ENCODE measurements at places on chromosomes 1 and 21.
A peak's percentile ranks its signal among the peaks of the same experiment; 100 is the strongest.

DNA sequence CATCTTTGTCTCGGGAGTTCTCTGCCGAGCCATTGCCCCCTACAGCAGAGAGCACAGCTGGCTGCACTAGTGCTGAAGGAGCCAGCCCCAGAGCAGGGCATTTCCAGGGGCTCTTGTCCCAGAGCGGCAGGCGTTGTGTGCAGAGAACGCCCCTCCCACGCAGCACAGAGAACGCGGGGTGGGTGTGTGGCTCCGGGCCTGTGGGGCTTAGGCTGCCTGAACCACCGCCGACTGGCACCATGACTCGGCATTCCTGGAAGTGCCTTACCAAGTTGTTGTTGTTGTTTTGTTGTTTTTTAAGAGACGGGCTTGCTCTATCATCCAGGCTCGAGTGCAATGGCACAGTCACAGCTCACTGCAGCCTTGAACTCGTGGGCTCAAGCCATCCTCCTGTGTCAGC, 15.8 kb upstream of the DIP2A start:
- H3K4me3 ChIP-seq = no peak overlapping the region
- peaks cover 51% of the 10 kb centered on the region for H3K36me3 ChIP-seq
- peaks cover 4% of the 10 kb centered on the region for H3K4me1 ChIP-seq
- H3K27ac ChIP-seq = no peak overlapping the region
- no peaks in the 10 kb centered on the region for H3K27me3 ChIP-seq

DNA sequence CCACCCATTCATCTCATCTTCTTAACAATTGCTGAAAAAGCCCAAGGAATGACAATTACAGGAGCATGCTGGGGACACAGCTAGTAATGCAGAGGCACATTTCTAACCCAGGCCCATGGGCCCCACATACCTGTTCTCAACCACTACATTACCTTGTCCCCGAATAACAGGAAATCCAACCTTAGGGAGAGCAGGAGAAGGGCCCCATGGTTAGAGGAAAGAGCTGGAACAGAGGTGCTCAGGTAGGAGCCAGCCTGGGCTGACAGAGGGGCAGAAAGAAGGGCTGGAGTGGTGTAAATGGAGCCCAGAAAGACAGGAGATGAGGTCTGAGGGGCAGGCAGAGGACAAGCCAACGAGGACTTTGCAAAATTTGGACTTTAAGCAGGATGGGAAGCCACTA, 11.4 kb upstream of the S100A8 start:
- DNase-seq = no peak
- no peak overlapping the region for H3K4me3 ChIP-seq
- no peaks in the 10 kb centered on the region for H3K36me3 ChIP-seq
- peaks cover 7% of the 10 kb centered on the region for H3K27me3 ChIP-seq
- H3K4me1 ChIP-seq = peaks cover 2% of the 10 kb centered on the region

- H3K36me3 ChIP-seq = peaks cover 30% of the 10 kb centered on the region
- no peaks in the 10 kb centered on the region for H3K27me3 ChIP-seq
- H3K4me1 ChIP-seq = peaks cover 2% of the 10 kb centered on the region
- H3K27ac ChIP-seq = no peak overlapping the region
- no peak for DNase-seq
Observed at GRCh38 chr1:160360227-160360695, 6.6 kb upstream of the NHLH1 start.

DNA sequence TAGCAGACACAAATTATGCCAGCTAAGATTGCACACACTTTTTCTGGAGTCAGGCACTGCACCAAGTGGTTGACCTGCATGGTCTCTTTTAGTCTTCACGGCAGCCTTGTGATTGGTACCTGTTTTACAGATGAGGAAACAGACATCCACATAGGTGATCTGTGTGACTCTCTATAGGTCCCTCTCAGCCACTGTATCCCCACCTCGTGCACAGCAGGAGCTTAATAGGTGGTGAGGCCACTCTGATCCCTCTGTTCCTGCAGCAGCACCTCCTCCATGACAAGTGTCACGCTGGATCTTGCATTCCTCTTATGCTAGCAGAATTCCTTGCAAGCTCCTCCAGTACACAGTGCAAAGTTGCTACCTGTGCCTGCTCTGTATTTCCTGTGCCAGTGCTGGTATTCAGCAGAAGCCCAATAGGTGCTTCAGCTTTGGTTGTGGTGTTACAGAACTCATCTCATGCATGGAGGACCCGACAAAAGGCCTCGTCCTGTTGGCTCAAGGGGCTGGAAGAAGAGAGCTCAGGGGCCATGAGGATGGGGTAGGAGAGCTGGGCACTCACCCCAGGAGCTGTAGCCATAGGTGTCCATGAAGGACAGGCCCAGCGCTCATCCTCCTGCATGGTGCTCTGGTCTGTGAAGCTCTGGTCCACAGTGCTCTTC, 546.7 kb downstream of the PTPRU start:
- H3K36me3 ChIP-seq = no peaks in the 10 kb centered on the region
- no peak for DNase-seq
- peaks cover 3% of the 10 kb centered on the region for H3K27me3 ChIP-seq
- H3K27ac ChIP-seq = no peak overlapping the region

DNA sequence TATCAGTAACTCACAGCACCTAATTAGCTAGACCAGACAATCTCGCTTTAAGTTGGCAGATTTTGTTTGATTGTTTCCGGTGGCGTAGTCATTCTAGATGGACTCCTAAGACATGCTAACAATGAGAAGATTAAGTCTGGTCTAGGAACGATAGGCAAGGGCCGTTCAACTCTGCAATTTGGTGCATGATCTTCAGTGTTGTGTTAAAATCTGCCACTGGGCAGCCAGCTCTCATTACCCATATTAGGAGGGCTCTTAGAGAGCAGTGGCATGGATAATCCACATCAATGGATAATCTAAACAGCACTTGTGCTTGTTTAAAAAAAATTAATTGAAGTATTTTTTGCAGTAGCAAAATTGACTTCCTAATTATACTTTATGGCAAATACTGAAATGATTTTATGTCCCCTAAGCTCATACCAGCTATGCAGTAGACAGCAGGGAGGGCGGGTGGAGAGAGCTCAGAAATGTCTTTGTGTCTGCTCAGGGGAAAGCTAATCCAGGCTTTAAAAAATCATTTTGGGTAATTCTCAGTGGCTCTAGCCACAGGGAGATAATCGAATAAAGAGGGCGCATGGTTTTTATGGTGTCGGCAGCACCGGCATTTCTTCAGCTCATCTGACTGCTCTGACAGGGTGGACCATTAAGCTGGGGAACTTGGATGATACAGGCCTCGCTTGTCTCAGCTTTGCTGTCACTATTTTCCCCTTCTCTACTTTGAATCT, 48.5 kb upstream of the IKBKE start:
- no peak overlapping the region for H3K27ac ChIP-seq
- no peaks in the 10 kb centered on the region for H3K27me3 ChIP-seq
- H3K4me3 ChIP-seq = no peak overlapping the region
- H3K36me3 ChIP-seq = peaks cover 20% of the 10 kb centered on the region

DNA sequence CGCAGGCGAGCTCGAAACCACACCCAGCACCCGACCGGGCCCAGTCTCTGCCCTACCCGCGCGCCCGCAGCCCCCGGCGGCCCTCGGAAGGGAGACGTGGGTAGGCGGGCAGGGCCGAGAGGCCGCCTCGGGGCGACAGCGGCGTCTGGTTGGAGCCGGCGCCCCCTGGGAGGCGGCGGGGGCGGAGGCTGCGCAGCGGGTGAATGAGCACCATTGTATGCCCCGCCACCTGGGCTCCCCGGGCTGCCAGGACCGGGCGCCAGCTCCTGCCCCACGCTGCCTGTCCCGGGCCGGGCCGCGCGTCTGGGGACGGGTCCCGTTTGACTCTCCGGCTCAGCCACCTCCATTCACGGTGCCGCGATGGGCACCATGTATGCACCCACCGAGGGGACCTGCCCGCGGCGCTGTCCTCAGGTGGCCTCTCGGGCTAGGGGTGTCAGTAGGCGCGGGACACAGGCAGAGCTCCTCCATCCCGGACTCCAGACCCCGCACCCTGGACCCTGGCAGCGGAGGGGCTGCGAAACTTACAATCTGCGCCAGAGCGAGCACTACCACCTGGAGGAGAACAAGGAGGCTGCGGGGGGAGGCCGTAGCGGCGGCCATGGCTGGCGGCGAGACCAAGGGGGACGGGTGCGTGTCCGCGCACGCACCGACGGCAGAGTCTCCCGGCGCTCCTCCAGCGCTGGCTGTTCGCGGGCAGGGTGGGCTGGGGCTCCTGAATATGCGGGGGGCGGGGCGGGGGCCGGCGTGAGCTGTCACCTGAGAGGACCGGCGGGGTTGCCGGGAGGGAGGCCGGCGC, at the start of gene COL9A2:
Gene COL9A2 (minus strand): TSS at position 692 of the 799 bp plus-strand sequence. CDS start 89 bp downstream, at position 603.
- peaks cover 35% of the 10 kb centered on the region for H3K4me1 ChIP-seq
- H3K4me3 ChIP-seq = peak within 1 kb of the TSS; percentile 80
- no peaks in the 10 kb centered on the region for H3K36me3 ChIP-seq
- no peak within 1 kb of the TSS for H3K27ac ChIP-seq
- peaks cover 29% of the 10 kb centered on the region for H3K27me3 ChIP-seq
- peak; percentile 63 for DNase-seq

DNA sequence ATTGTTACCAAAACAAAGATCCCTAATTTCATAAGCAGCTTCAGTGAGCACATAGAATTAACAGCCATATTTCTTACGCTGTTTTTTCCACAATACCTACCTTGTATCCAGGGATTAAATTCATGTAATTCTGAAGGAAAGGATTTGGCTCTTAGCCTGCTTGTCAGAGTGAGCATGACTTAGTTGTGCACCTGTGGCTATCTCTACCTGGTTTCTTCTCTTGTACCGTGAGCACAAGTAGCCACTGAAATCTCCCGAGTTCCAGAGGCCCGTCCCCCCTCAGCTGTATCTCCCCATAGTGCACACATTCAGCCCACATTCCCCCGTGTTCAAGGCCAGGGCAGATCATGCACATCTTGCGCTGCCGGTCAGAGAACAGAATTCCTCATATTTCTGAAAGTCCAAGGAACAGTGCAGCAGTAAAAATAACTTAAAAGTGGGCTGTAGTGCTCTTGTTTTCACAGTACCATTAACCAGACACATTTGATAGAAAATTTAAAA, 2.3 kb downstream of the TENT5C start:
- peak overlapping the region; percentile 95 for H3K4me3 ChIP-seq
- H3K27me3 ChIP-seq = peaks cover 19% of the 10 kb centered on the region
- no peak for DNase-seq
- peaks cover 54% of the 10 kb centered on the region for H3K4me1 ChIP-seq
- peaks cover 25% of the 10 kb centered on the region for H3K36me3 ChIP-seq

DNA sequence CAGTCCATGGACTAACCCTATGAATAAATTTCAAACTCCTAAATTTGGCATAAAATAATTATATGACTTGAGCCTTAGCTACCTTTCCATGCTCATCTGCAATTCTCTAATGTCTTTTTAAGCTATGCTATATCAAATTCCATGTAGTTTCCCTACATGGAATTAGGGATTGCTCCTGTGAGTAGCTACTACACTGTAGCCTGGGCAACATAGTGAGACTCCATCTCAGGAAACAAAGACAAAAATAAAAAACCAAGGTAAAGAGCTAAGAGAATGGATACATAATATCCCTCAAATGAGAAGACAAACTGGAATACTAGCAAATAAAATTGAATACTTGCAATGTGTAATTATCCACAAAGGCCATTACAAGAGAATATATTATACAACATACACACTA, 37.5 kb downstream of the ATP1B1 start:
- H3K4me3 ChIP-seq = no peak overlapping the region
- H3K36me3 ChIP-seq = no peaks in the 10 kb centered on the region
- no peak for DNase-seq

- H3K27me3 ChIP-seq = peaks cover 14% of the 10 kb centered on the region
- peaks cover 13% of the 10 kb centered on the region for H3K36me3 ChIP-seq
- peak overlapping the region; percentile 80 for H3K27ac ChIP-seq
- H3K4me1 ChIP-seq = peaks cover 71% of the 10 kb centered on the region
- H3K4me3 ChIP-seq = peak overlapping the region; percentile 82
Observed at GRCh38 chr1:41917835-41918449, 780 bp downstream of the HIVEP3 start.

- no peak overlapping the region for H3K4me3 ChIP-seq
- no peaks in the 10 kb centered on the region for H3K4me1 ChIP-seq
- H3K36me3 ChIP-seq = no peaks in the 10 kb centered on the region
Observed at GRCh38 chr1:51044199-51044598, 57.8 kb upstream of the C1orf185 start.

GRCh38 chr1:14724678-14725077, 126.2 kb downstream of the KAZN start:
- no peak overlapping the region for H3K4me3 ChIP-seq
- no peaks in the 10 kb centered on the region for H3K4me1 ChIP-seq
- no peaks in the 10 kb centered on the region for H3K27me3 ChIP-seq
- no peak overlapping the region for H3K27ac ChIP-seq
- no peak for DNase-seq

- H3K36me3 ChIP-seq = no peaks in the 10 kb centered on the region
- H3K4me3 ChIP-seq = peak overlapping the region; percentile 72
- peaks cover 48% of the 10 kb centered on the region for H3K27me3 ChIP-seq
- DNase-seq = no peak
- no peak overlapping the region for H3K27ac ChIP-seq
- peaks cover 6% of the 10 kb centered on the region for H3K4me1 ChIP-seq
Observed at GRCh38 chr1:39080269-39080826, 54.2 kb downstream of the NDUFS5 start.

- no peak for DNase-seq
- no peaks in the 10 kb centered on the region for H3K4me1 ChIP-seq
- no peaks in the 10 kb centered on the region for H3K36me3 ChIP-seq
- H3K27ac ChIP-seq = no peak overlapping the region
- H3K4me3 ChIP-seq = no peak overlapping the region
Observed at GRCh38 chr1:53069663-53070327, 7.8 kb downstream of the PODN start.

- H3K27me3 ChIP-seq = no peaks in the 10 kb centered on the region
- peaks cover 26% of the 10 kb centered on the region for H3K4me1 ChIP-seq
- no peak overlapping the region for H3K4me3 ChIP-seq
- H3K36me3 ChIP-seq = peaks cover 55% of the 10 kb centered on the region
Observed at GRCh38 chr1:193487722-193488121, 301.3 kb upstream of the B3GALT2 start.

DNA sequence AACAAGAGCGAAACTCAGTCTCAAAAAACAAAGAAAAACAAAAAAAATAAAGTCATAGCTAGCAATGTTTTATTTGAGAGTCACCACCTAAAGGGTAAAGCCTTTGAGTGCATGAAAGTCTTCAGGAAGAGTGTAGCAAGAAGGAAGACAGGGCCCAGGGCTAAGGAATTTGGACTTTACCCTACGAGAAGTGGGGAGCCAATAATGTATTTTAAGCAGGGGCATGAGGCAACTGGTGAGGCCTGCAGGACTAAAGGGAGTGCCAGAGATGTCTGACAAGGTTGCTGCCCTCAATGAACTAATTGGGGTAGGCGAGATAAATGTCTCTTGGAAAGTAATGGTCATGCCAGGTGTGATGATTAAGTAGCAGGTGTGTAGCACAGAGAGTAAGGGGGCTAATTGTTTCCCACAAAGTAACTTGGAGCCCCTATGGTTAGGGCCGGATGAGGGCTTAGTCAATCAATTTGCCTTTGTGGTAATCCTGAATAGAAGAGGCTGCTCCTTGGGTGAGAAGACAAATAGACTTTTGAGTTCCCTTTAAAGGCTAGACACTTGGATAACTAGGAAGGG, 31.6 kb upstream of the CACNA1E start:
- H3K4me1 ChIP-seq = peaks cover 10% of the 10 kb centered on the region
- no peaks in the 10 kb centered on the region for H3K36me3 ChIP-seq

- H3K4me3 ChIP-seq = no peak overlapping the region
- H3K27me3 ChIP-seq = peaks cover 16% of the 10 kb centered on the region
- no peaks in the 10 kb centered on the region for H3K36me3 ChIP-seq
Observed at GRCh38 chr1:34898330-34898761, 31.1 kb downstream of the DLGAP3 start.

- no peak overlapping the region for H3K4me3 ChIP-seq
- peaks cover 12% of the 10 kb centered on the region for H3K4me1 ChIP-seq
- H3K27ac ChIP-seq = no peak overlapping the region
- no peak for DNase-seq
Observed at GRCh38 chr1:166489356-166489669, 322.5 kb upstream of the FAM78B start.

- peaks cover 4% of the 10 kb centered on the region for H3K27me3 ChIP-seq
- no peak overlapping the region for H3K4me3 ChIP-seq
- no peak for DNase-seq
- no peaks in the 10 kb centered on the region for H3K4me1 ChIP-seq
- no peaks in the 10 kb centered on the region for H3K36me3 ChIP-seq
- H3K27ac ChIP-seq = no peak overlapping the region
Observed at GRCh38 chr1:162857850-162858249, 3.1 kb downstream of the CCDC190 start.

Measured in T-helper 2 cell treated with Interferon-gamma antibody and Interleukin-4, amounts not matched to agents 5 μg/mL and 100 μg/mL, for 36 hours (primary cell).